ENCODE measurements at places on chromosomes 2 and 18.

GRCh38 chr2:79822136-79822535, 309.3 kb downstream of the CTNNA2 start:
- DNase-seq = no peak

DNA sequence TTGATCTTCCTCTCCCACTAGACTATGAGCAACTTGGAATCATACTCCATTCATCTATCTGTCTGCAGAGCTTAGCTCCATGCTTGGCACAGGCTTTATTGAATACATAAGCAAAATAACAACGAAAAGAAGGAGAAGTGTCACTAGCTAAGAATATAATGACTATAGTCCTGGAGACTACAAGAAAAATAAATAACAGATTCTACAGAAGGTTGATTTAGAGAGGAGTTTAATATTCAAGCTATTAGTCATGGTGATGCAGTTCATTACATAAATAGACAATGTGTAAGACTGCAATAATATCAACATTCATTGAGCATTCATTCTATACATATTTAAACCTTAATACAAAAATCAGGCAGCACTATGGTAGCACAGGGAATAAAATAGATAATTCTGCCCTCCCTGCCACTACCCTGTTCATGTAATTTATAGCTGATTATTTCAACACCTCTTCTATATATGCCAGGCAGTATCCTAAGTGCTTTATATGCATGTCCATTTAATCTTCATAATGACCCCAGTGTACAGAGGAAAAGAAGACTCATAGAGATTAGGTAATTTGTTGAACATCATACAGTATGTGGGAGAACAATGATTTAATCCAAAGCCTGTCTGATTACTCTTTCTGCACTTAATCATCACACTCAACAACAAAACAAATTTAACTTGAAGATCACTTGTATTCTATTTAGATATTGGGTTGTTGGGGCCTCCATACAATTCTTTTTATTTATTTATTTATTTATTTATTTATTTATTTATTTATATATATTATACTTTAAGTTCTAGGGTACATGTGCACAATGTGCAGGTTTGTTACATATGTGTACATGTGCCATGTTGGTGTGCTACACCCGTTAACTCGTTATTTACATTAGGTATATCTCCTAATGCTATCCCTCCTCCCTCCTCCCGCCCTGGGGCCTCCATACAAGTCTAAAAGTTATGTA, 165.3 kb downstream of the RNF152 start:
- DNase-seq = no peak

GRCh38 chr18:46652372-46652771, 4.6 kb downstream of the LOXHD1 start:
- no peak for DNase-seq

- no peak for DNase-seq
Observed at GRCh38 chr2:173629076-173629475, 274.4 kb downstream of the CDCA7 start.

GRCh38 chr2:218694405-218695145, 16.1 kb upstream of the TTLL4 start:
- no peak for DNase-seq

GRCh38 chr2:217438821-217439220, 564.0 kb downstream of the TNS1 start:
- DNase-seq = no peak

GRCh38 chr2:96906729-96907114, 36.8 kb upstream of the SEMA4C start:
- no peak for DNase-seq

GRCh38 chr2:169005080-169005598, 26.0 kb downstream of the ABCB11 start:
- no peak for DNase-seq

DNA sequence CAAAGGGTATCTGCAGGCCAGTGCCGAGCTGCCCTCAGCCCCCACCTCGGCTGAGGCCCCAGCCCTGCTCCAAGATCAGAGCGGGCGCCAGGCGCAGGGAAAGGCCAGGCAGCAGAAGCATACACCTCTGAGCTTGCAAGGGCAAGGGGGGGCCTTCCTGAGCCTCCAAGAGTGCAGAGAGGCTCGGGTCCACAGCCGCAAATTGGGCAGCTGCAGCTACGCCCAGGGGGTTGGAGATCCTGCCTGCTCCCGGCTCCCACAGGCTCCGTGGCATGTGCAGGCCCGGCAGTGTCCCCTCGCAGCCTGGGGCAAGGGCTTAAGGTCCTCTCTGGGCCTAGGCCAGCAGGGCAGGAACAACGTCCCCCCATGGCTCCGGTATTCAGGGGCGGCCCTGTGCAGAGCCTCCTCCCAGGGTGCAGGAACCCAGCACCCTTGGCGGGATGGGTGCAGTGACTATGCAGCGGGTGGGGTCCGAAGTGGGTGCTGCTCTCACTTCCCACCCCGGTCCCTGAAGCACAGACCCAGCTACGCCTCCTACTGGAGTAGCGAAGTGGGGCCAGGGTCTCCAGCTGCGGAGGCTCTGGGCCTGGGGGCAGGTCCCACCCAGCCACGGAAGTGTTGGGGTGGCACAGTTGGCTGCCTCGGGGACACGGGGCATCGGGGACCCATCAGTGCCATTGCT, 120.2 kb upstream of the TMEFF2 start:
- no peak for DNase-seq

DNA sequence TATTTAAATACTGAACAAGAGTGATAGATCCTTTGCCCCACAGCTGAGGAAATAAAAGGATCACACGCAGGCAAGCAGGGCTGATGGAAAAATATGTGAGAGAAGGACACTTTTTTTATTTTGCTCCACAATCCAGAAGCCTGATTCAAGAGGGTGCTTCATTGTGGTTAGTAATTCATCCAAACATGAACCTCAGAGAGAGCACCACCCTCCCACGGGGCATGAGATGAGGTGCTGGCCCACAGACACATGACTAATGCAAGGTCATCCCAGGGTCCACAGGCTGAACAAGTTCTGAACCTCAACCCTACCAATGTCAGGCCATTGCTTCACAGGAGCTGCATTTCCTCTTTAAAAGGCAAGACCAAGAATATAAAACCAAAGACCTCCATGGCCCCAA, 239.6 kb downstream of the MREG start:
- DNase-seq = no peak

- DNase-seq = no peak
Observed at GRCh38 chr2:105034170-105034569, 3.7 kb upstream of the MRPS9 start.

- peak; percentile 34 for DNase-seq
Observed at GRCh38 chr2:3575534-3576262, 638 bp downstream of the RPS7 start.

- DNase-seq = no peak
Observed at GRCh38 chr18:9366126-9366714, 31.6 kb downstream of the TWSG1 start.

DNA sequence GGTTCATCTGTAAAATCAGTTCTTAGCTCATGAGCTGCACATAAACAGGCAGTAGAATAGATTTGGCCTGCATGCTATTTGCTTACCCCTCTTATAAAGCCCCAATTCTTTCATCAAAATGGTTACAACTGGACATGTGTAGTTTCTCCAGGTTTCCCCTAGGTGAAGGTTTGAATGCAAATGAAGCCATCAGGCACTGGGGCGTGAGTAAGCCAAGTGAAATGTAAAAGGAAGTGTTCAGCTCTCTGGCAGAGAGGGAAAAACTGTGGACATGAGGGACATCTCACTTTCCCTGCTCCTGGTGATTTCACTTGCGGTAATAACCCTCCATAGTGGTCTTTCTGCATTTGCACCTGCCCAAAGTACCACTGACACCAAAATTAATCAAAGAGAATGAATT, 1402.3 kb upstream of the LRRTM1 start:
- no peak for DNase-seq

GRCh38 chr2:190579915-190580846, 45.7 kb upstream of the NEMP2 start:
- DNase-seq = no peak

DNA sequence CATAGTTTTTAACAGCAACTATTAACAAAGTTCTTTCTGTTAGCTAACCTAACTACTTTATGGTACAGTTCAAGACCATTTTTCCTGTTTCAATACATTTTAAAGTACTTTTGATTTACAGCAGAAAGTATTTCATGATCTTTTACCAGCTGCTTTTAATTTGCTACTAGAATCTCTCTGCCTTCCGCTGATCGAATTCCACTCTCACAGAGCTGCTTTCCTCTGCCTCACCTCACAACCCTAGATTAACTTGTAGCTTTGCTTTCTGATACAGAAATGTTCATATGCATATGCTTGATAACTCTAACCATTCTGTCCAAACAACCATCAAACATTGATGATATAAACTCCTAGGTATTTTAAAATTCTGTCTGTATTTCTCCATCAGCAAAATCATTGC, 463.2 kb upstream of the ZEB2 start:
- DNase-seq = no peak

DNA sequence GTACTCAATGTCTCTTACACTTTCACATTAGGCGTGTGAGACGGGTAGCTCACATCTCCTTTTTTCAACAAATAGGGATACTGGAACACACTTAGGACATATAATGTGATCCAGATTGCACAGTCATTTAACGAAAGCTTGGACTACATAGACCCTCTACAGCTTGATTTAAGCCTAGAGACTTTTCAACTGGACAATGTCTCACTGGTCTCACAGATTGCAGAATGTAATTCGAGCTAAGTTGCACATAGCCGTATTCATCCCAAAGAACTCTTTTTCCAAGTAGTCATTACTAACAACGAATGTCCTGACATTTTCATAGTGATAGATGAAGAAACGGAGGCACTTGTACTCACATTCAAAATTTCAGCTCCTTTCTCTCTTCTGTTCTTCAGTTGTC, 612.1 kb downstream of the ZEB2 start:
- DNase-seq = no peak

DNA sequence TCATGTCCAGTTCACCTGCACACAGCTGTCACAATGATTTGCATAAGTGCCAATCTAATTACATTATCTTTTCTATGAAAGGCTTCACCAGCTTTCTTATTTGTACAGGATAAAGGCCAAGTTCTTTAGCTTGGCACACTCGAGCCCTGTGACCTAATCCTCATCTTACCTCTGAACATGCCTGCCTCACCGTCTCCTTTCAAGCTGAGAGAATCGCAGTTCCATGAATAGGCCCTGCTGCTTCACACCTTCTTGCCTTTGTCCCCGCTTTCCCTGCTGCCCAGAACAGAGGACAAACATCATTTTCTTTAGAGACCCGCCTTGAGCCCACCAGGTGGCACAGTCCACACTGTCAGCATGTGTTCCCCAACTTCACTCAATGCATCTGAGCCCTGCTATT, 1094.7 kb downstream of the BCL11A start:
- DNase-seq = no peak

DNA sequence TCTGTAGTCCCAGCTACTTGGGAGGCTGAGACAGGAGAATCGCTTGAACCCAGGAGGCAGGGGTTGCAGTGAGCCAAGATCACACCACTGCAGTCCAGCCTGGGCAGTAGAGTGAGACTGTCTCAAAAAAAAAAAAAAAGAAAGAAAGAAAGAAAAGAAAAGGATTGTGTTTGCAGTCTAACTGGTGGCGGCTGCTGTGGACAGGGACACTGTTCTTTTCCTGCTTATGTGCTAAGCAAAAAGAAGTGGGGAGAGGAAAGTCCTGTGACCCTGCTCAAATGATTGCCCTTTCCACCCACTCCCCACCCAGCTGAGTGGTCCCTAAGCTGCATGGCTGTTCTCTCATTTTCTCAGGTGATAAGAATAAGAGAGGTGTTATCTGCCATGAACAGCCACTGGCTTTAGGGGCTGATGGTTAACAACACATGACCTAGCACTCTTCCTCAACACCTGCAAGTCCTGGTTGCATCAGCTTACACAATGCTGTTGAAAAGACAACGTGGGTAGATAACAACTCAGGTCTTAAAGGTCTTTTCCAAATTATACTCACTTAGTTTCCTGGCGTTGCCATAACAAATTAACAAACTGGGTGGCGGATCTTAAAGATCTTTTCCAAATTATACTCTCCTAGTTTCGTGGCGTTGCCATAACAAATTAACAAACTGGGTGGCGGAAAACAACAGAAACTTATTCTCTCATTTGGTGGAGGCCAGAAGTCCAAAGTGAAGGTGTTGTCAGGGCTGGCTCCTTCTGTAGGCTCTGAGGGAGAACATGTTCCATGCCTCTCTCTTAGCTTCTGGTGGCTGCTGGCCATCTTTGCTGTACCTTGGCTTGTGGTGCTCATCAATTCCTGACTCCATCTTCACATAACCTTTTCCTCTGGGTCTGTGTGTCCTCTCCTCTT, 90.3 kb upstream of the RTN4 start:
- no peak for DNase-seq

GRCh38 chr2:185608799-185609198, 129.8 kb upstream of the FSIP2 start:
- no peak for DNase-seq
